ENCODE measurements at places on chromosomes 6 and 20.

DNA sequence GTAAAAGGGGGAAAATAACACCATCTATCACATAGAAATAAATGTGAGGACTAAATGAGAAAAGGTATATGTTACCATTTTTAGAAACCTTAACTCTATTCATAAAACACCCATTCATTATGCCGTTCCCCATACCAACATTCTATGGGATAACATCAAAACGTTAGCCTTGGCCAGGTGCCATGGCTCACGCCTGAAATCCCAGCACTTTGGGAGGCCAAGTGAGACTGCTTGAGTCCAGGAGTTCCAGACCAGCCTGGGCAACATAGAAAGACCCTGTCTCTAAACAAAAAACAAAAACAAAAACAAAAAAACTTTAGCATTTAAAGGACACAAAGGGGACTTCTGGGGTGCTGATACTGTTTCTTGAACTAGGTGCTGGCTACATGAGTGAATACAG, 1.3 kb downstream of the PIGU start:
- no peak for DNase-seq

DNA sequence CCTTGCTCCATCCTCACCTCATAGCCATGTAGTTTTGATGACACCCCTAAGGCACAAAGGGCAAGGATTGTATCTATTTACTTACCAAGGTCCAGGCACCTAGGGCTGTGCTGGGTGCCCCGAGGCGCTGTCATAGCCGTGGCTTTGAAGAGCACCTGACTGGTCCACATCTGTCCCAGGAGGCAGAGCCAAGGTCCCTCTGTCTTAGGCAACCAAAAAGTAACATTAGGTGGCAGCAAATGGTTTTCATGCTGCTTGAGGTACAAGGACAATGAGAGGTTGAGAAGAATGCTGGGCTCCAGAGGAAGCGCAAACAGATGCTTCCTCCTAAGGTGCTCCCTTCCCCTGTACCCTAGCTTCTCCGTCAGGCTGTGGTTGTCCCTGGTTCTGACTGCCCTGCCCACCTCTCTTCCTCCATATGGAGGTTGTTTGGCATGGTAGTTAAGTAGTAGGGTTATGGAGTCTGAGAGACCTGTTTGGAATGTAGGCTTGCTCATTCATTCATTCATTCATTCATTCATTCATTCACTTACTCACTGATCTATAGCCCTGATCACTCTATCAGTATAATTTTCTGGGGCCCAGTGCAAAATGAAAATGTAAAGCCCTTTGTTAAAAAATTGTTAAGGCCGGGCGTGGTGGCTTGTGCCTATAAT, 3.0 kb upstream of the UQCC2 start:
- no peak for DNase-seq

GRCh38 chr6:161832622-161833021, 558.8 kb upstream of the AGPAT4 start:
- no peak for DNase-seq

GRCh38 chr6:153962555-153962954, 76.5 kb upstream of the OPRM1 start:
- no peak for DNase-seq

DNA sequence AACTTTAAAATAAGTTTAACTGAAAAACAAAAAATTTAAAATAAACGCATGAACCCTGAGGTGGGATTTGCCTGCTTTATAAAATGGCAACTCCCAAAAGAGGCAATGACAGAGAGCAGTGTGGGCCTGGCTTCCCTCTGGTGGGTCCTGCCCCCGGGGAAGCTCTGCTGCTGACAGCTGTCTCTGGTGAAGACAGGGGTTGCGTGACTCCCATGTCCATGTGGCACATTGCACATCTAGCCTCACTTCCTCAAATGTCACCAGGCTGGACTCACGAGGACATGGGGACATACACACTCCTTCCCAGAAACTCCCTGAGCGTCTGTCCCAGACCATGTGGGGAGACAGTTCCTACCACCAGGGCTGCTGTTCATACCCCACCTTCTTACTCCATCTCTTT, 66.2 kb downstream of the ABHD12 start:
- DNase-seq = no peak

DNA sequence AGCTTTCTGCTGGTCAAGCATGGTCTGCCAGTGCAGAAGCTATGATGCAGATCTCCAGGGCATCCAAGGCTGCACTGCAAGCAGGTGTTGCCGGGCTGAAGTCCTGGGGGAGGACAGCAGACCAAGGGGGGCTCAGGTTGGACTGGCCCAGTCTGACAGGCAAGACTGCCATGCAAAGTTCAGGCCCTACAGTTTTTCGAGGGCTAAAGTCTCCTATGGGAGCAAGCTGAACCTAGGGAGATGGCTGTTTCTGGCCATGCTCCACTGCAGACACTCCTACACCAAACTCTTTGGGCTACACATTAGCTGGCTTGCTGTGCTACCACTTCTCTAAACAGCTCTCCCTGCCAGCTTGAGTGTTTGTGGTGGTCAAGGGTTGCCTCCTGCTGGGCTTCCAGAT, 130.0 kb upstream of the SYNCRIP start:
- no peak for DNase-seq

DNA sequence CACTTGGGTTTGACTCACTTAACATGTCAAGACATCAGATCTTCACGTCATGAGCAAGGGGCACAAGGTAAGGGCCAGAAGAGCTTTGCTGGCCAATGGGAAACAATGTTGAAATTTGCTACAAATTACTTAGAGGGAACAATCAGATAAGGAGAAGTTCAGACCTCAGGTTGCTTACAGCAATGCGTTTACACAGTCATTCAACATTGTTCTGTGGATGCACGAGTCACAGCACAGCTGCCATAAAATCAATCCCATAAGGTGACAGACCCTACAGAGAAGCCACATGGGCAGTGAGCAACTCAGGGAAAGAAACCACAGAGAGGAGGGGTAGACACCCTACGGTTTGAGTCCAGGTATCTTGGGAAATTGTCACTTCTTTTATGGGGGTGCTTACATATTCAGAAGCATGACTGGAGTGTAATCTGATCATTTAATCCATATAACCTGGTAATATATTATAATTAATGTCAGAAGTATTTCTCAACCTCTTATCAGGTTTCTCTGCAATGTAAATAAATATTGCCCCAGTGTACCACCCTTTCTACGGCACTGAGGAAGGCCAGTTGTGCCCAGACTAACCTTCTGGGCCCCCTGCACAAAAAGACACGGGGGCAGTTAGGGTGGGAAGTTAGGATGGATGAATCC, 2.3 kb upstream of the SLC22A2 start:
- DNase-seq = no peak
